ENCODE measurements at places on chromosomes 5 and 9.

GRCh38 chr5:122180863-122181548, 51.7 kb downstream of the ZNF474 start:
- no peak for DNase-seq

DNA sequence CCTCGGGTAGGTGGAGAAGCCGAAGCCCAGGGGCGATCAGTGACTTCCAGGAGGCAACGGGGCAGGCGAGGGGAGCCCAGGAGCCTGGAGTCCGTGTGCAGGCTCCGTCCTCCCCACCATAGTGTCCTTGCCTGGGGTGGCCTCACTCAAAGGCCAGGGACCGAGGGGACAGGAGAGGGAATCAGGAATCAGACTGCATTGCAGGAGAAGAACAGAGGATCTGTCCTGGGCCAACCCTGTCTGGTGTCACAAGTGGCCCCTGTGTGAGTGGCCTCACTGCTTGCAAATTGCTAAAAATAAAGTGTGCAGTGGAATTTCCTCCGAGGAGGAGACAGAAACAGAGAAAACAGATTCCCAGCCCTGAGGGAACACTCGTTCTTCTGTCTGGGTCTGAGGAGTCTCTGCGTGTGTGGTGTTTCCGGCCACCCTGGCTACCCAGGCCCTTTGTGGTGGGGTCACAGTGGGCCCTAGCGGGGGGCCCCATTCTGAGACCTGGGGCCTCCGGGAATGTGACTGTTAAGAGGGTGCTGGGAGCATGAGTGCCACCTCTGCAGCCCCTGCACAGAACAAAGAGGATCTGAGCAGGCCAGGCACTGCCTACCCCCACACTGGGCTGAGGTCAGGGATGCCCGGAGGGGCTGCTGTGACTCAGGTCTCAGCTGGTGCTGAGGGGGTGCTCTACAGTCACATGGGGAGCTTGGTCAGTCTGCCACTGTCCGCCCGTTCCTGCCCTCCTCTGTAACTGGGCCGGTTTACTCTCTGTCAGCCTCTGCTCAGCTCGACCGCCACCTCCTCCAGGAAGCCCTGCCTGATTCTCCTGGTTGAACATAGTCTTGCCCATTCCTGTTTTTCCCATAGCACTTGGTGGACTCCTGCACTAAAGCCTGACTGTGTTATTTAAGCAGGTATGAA, 7.4 kb downstream of the TRAF1 start:
- no peak for DNase-seq

DNA sequence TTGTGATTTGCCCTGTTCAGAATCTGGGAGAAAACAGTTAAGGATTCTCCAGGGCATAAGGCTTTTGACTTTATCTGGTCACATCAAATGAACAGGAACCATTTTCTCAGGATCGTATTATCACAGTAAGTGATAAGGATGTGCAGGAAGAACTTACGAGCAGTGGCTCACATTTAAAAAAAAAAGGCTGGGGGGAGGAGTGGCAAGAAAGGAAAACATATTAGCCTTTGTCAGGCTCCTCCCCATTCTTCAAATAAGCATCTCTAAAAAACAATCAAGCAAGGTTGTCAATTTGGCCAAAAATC, 234.3 kb upstream of the TMEM161B start:
- no peak for DNase-seq

DNA sequence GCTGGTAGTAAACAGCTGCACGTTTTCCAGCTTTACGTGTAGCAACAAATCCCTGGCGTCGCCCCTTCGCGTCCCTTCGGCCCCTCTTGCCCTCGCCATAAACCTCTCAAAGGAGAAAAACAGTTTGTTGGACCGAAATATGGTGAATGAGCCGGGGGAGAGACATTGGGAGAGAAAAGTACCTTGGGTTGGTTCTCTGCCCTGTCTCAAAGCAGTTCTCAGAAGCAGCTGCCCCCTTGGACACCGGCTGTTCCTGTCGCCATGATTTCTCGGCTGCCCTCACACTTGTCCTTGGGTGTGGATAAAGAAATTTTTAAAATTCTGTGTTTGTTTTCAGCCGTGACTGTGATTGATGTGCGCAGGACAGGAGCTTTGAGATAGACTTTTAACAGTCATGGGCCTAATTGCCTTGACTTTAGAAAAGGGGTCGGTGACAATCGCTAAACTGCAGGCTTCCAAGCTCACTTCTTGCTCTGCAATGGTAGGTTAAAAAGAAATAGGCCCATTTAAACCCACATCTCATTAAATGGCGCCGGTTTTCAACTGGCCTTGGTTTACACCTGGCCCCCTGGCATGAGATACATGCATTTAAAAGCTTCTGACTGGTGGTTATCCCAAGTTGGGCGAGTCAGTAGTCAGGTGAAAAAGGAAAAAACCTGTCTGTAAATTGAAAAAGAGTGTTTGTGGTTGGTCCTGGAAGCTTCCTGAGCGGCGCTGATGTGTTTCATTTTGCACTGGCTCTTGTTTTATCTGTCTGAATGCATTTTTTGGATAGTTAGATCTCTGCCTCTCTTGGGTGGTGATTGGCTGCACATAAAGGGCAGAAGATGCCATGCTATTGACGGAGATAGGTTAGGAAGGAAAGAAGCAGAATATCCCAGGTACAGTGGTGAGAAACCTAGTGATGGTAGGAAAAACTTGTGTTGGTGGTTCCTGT, 983 bp downstream of the RCL1 start:
- DNase-seq = no peak

GRCh38 chr9:3676766-3677165, 151.0 kb upstream of the RFX3 start:
- no peak for DNase-seq

- peak; percentile 29 for DNase-seq
Observed at GRCh38 chr9:34451545-34451944, 6.8 kb downstream of the FAM219A start.

GRCh38 chr9:88230612-88231011, 92.3 kb upstream of the SPATA31C2 start:
- DNase-seq = no peak

DNA sequence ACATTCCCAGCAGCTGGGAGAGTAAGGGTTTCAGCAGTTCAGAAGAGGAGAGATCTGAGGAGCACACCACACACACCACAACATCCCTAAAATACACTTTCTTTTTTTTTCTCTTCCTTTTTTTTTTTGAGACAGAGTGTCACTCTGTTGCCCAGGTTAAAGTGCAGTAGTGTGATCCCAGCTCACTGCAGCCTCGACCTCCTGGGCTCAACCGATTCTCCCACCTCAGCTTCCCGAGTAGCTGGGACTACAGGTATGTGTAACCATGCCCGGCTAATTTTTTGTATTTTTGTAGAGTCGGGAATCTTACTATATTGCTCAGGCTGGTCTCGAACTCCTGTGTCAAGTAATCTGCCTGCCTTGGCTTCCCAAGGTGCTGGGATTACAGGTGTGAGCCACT, 9.7 kb upstream of the UBAP1 start:
- no peak for DNase-seq

- DNase-seq = no peak
Observed at GRCh38 chr5:131570757-131571156, 64.3 kb downstream of the RAPGEF6 start.

GRCh38 chr5:112142769-112143270, 276.3 kb downstream of the EPB41L4A start:
- no peak for DNase-seq

GRCh38 chr9:98438666-98439065, 183.2 kb upstream of the TBC1D2 start:
- DNase-seq = no peak

- no peak for DNase-seq
Observed at GRCh38 chr9:109856785-109857184, 76.8 kb downstream of the PALM2AKAP2 start.

- no peak for DNase-seq
Observed at GRCh38 chr5:31888564-31888963, 249.6 kb downstream of the PDZD2 start.

DNA sequence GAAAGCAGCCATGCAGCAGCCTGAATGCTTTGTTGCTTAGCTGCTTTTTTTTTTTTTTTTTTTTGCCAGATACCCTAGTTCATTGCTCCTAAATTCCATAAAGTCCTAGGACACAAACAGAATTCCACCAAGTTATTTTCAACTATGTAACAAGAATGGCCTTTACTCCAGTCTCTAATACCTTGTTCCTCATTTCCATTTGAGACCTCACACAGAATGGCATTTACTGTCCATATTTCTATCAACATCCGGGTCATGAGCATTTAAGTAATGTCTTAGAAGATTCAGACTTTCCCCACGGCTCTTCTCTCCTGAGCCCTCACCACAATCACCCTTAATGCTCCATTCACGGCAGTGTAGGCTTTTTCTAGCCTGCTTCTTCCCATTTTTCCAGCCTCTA, 31.7 kb upstream of the FBXW11 start:
- DNase-seq = no peak

DNA sequence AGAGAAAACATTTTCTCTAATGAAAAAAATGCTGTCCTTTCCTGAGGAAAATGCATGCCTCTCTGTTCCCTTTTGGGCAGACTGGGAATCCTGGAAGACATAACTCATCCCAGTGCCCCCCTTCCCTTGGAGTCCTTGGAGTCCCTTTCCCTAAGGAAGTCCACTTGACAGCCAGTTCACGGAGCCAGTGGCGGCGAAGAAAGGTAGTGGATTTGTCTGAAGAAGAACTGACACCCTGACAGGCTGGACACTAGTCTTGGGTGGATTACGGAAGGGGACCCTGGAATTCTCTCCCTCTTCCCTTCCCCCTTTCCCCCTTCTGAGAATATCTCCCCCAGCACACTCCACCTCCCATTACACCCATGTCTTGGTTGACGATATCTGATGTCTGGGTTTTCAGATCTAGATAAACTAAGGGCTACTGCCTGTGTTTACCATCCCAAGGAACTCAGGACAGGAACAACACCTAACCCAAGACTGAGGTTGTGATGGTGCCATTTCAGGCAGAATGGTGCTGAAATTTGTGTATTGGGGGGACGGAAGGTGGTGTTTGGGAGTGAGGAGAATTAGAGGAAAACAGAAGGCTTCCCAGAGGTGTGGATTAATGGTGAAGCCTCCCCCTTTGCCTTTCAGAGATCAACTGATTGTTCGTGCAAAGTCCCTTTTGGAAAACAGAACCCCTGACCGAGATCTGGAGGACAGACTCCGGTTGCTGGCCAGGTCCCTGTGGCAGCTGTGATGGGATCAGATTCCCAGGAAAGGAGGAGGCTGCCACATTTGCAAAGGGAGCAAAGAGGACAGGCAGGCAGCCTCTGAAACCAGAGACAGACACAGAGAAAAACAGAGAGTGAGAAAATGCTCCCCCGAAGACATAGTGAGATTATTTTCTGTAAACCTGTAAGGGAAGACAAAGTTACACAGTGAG, 704 bp downstream of the SPARC start:
- DNase-seq = no peak

DNA sequence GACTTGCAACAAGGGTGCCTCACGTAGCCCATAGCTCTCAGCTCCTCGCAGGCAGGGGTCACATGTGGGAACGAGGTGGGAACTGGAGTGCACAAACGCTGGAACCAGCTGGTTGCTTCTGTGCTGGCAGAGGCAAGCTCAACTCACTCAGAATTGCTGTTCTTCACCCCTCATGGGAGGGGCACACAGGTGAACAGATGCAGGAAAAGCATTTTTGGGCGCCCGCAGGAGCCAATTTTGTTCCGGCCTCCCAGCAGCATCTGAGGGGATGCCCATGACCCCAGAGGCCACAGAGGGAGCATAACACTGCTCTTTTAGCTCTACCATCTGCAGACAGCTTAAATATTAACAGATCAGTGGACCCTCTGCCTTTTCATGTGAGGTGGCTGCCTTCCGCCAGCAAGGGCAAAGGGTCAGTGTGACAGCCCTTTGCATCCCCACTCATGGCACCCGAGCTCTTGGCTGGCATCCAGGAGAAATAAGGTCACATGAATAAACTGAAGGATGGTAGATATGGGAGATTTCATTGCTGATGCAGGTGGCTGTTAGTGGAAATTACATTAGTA, 196.2 kb downstream of the SLCO4C1 start:
- no peak for DNase-seq

GRCh38 chr5:171484460-171484899, 65.0 kb downstream of the FGF18 start:
- peak; percentile 72 for DNase-seq

DNA sequence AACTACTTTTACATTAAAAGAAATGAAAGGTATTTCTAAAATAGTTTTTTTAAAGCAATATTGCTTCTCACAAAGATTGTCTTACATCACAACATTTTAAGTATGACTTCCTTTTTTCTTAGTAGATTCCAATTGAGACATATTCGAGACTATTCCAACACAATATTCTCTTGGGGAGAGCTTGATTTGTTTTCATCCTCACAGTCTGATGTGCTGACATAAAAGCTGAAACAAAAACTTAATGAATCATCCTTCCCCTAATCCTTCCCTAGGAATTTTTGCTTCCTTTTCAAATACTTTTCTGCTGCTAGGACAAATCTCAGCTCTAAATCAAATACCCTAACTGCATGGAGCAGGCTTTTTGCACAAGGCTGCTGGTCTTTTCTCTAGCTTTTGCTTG, 245.8 kb upstream of the MAP3K1 start:
- DNase-seq = no peak

DNA sequence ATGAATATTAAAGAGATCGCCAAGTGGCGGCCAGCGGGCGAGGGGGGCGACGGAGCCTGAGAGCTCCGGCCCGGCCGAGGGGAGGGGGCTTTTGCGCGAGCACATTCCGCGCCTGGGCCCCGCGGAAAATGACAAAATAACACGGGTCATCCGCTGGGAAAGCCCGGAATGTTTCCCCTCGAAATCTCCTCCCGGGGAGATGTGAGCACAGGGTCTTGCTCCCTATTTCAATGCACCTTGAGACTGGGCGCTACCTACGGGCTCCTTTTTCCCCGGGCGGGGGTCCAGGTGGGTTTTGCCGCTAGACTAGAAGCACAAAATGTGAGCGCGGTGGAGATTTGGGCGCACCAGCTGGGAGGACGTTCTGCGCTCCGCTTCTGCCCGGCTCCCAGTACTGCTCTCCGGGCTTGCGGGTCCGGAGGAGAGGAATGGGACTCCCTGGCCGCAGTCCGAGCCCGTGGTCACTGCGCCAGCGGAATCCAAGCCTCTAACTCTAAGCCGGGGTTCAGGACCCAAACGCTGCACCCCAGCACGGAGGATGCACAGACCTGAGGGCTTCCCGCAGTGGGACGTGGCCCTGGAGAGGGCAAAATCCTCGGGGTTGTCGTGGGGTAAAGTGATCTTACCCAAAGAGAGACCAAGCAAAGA, 2.8 kb upstream of the PRDM12 start:
- DNase-seq = no peak

Data from GM10248 (cell line).